SJSA1 (cell line): ENCODE measurements at places on chromosomes 16 and 17. TPM values are rescaled to one million over a fixed set of nuclear protein-coding genes. Genes with fewer than 3 reads are reported as not detected.
A peak's percentile ranks its signal among the peaks of the same experiment; 100 is the strongest.

- no peak for DNase-seq
Measured at GRCh38 chr16:75109732-75110243, 6.8 kb downstream of the LDHD start.

DNA sequence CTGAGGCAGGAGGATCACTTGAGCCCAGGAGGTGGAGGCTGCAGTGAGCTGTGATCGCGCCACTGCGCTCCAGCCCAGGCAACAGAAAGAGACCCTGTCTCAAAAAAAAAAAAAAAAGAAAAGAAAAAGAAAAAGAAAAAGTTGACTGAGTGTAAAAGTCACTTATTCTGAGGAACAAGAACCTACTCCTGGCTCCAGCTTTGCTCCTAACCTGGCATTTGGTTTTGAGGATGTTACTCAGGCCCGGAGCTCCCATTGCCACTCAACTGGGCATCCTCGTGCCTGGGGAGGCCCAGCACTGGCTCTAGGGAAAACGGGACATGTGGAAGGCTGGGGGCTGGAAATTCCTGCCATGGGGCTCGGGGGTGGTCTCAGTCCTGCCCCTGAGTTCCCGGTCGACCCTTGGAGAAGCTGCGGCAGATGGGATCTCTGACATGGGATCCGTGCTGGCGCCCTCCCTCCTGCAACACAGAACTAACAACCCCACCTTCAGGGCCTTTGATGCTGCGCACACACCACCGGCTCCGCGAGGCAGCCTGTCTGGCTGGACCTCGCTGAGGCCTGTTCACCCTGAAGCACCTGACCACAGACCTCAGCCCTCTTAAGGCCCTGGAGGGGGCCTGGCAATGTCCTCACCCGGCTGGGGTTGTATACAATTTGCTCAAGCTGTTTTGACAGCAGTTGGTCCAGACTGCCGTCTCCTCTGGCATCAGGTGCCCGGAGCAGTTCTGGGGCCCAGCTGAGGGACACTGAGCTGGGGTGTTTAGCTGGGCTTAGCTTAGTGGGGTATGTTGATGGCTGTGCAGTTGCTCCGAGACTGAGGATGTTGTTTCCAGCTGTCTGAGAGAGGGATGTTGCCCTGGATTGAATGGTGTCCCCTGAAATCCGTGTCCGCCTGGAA lies 12.3 kb downstream of the CD7 start:
- no peak for DNase-seq

DNA sequence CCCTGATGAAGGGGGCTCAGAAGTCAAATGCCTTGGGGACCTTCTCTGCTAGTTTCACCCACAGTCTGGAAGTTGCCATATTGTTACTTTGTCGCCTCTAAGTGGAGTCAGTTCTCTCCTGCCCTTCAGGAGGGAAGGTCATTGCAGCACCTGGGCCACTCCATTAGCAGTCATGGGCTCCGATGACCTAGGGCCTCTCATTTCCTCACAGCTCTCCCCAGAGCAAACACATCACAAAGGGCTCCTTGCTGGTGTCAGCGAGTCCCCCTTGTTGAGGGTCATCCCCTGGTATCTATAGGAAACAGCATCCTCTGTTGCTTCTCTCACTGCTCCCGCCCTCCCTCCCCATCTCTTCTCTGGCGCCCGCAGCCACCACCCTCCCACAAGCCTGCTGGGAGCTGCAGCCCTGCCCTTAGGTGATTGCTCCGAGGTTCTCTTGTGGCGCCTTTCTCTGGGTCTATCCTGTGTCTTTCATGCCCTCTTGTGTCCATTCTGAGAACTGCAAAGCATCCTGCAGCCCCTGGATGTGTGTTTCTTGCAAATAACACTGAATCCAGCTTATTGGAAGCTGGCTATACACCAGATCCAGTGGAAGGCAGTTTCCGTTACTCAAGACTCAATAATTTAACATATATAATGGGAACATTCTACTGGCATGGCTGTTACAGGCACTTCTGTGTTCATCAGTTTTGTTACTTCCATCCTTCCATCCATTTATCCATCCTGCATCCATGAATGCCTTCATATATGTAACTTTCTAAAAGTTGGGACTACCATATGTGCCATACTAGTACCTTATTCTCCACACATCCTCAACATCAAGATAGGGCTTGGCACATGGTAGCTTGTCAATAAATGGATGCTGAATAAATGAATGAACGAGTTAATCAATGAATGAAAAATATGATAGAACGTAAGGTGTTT lies 21.2 kb downstream of the PDILT start:
- peak; percentile 20 for DNase-seq

GRCh38 chr16:78641433-78641832 lies 542.0 kb downstream of the WWOX start:
- no peak for DNase-seq

GRCh38 chr17:27595208-27595607 lies 35.8 kb upstream of the LGALS9 start:
- DNase-seq, result no peak

DNA sequence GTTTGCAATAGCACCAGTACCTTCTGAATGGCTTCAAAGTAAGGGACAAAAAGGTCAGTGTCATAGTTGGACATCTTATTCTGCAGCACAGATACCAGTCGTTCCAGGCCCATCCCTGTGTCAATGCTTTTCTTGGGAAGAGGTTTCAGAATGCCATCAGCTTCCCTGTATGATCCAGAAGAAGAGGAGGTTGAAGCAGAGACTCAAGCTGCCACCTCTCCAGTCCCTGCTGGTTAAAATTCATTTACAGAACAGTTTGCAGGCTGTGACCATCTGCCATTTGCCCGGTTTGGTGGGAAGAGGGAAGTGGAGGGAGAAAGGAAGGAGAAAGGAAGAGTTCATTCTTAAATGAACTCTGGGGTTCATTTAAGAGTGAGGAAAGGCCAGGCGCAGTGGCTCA lies 18.4 kb upstream of the EXOSC6 start:
- DNase-seq, result no peak

DNA sequence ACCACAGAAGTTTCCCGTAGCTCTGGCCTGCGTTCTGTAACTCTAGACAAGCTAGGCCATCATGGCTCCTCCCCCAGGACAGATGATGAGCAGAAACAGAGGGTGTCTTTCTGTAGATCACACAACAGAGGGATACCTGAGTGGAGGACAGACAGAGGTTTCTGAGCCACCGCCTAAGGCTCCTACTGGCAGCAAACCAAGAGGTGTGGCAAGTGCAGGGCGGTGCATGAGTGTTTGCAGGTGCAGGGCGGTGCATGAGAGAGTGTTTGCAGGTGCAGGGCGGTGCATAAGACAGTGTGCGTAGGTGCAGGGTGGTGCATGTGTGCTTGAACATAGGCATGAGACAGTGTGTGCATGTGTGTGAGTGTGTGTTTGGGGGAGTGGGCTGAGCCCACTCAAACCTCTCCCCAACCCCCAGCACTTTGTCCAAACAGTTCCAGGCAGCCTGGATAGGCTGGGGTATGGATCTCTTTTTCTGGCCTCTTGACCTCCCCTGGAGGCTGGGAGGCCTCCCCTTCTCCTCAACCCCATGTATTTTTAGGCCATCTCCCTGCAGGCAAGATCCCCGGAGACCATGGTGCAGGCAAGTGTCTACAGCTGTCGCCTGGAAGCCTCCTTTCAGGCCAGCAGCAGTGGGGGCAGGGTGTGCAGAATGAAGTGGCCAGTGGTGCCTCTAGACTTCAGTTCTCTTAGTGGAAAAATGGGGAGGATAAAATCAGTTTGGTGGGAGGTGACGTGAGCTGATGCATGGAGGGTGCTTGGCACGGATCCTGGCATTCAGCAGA lies 53.4 kb upstream of the CBX4 start:
- DNase-seq, result no peak

- peak; percentile 57 for DNase-seq
Measured at GRCh38 chr17:51860954-51861561, 297.5 kb downstream of the CA10 start.

DNA sequence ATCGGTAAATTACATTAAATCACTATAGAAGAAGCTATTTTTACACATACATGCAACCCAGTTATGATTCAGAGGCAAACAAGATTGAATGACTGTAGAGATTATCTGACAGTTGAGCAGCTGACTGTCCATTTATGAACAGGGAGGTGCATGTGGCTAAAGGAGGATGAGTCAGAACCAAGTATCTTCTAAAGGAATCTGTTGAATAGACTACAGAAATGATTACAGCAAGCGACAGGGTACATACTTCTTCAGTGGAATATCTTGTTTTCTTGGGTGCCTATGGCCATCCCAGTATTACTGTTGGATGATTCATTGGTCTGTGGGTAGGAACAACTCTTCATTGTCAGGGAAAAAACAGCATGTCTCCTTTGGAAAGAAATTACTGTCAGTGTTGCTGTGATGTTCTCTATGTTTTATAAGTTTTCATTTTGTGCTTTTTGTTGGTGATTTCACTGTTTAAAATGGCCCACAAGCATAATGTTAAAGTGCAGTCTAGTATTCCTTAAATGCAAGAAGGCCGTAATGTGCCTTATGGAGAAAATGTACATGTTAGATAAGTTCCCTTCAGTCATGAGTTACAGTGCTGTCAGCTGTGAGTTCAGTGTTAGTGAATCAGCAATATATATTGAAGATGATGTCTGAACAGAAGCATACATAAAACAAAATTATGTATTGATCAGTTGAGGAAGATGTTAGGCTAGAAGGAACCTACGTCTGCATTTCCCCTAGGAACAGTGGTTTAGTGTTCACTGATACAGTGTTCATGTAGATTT lies 27.0 kb downstream of the CBFB start:
- DNase-seq, result peak; percentile 90

DNA sequence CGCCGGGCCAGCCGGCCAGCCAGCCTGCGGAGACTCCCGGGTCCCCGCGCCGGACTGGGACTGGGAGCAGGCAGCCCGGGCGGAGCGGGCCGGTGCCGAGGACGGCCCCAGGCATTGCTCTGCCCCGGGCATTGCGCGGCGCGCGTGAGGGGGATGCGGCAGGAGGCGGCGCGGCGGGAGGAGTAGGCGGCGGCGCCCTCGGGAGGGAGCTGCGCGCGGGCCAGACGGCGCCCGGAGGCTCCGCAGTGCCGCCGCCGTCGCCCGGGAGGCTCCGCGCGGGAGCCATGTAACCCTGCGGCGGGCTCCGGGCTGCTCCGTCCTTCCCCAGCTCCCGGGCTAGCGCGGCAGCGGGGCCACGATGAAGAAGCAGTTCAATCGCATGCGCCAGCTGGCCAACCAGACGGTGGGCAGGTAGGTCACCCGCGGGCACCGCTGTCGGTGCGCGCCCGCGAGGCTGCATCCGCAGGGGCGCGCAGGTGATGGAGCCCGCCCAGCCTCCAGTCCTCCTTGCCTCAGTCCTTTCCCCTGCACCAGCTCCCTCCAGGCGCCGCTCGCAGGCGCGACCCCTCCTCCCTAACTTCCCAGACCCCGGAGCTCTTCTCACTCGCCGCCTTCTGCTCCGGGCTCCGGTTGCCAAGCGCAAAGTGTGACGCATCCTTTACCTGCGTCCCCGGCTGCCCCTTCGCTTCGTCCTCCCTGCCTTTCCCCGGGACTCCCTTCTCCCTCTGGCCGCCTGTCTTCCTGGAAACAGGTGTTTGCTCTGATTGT lies at the start of gene ARHGAP44:
TSS of gene ARHGAP44 (plus strand) at position 18 of the 768 bp plus-strand sequence. CDS start at position 359, 341 bp downstream.
- DNase-seq, result peak; percentile 52

DNA sequence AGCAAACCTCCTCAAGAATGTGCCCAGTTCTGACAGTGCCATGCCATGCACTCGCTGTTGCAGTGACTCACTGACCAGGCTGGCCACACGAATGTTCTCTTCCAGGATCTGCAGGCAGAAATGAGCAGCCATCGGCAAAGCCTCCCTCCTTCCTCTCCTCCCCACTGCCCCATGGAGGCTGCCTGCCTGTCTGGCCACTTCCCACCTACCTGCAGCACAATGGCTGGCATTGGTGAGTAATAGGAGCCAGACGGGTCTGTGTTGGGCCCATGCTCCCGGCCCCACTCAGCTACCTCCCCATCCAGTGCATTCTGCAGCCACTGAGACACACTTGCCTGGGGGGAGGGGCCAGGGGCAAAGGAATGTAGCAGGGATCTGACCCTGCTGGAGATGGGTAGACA lies 2.8 kb upstream of the MATCAP1 start:
- peak; percentile 33 for DNase-seq

- peak; percentile 70 for DNase-seq
Measured at GRCh38 chr16:86584071-86584685, 5.8 kb downstream of the FOXL1 start.

GRCh38 chr17:34285286-34285792 lies at the start of gene CCL11:
CCL11 (plus strand) TSS chr17:34285742; CDS start chr17:34285809, 67 bp downstream.
- DNase-seq, result no peak

DNA sequence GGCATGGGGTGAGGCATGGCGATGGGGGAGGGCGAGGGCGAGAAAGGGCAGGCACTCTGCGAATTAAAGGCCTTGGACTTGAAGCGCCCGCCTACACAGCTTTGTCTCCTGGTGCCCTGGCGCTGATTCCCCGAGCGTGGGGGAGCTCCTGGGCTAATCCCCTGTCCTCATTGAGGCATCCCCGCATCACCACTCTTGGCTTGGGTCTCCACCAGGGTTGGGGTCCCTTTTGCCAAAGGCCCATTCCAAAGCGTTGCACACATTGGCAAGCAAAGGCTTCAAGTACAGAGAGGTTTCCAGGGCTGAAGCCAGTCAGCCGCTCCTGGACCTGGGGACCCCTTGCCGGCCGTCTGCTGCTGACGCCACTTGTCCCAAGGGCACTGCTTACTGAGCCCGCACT lies 8.0 kb downstream of the ZNF205 start:
- DNase-seq, result no peak

DNA sequence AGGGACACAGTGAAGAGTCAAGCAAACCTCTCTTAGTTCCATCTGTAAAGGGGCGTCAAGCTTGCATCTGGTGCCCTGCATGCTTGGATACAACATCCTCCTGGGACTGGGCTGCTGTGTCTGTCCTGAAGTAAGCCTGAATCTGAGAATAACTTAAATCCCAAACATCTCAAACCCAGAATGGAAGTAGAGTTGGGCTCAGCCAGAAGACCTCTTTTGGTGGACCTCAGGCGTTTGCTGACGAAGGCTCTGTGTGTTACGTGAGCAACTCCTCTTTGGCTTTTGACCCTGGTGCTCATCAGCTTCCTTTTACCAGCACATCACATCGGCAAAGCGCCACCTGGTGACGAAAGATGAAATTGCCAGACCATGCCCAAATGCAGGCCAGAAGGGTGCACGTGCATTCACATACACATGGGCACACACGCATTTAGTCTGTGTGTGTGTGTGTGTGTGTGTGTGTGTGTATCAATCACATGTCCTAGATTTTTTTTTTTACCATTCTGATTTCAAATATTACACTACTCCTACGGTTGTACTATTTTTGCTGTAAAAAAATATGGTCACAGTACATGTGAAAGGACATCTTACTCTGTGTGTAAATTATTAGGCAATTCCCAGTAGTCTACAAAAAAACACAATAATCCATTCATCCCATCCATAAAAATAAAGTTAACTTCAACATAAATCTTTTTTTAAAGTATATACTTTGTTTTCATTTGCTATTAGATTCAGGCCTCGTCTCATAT lies 41.1 kb upstream of the FOXJ1 start:
- peak; percentile 94 for DNase-seq

The CHD9NB gene
- 0.45 TPM in 1 of 2 replicates, not detected in the other for total RNA-seq

The ATP1B2 gene
- not detected in 2 replicates for total RNA-seq

The THUMPD1 gene
- 29.2 and 53.4 TPM in 2 replicates for total RNA-seq

The OR3A3 gene
- not detected in 2 replicates for total RNA-seq

The CCNF gene
- 43.4 and 48.2 TPM in 2 replicates for total RNA-seq
